ENCODE measurements at places on chromosomes 7 and 10. TPM values are rescaled to one million over a fixed set of nuclear protein-coding genes. Genes with fewer than 3 reads are reported as not detected.

Gene GNAI1
- 28.5 TPM for total RNA-seq

Gene HOXA6
- 4.7 TPM for total RNA-seq

Gene PPP1R3A
- total RNA-seq = 0.06 TPM

Gene SORBS1
- total RNA-seq = 68.9 TPM

Gene AKR1C1
- total RNA-seq = 7.9 TPM

Gene ERVW-1
- total RNA-seq = 0.25 TPM

Gene ZNF248
- 8.1 TPM for total RNA-seq

Gene OGDHL
- total RNA-seq = 0.86 TPM

Gene MALRD1
- total RNA-seq = 17.9 TPM

Gene EN2
- not detected for total RNA-seq

Gene ASZ1
- total RNA-seq = 0.40 TPM

Gene CPEB3
- total RNA-seq = 5.1 TPM

Gene TAS2R41
- 0.77 TPM for total RNA-seq

Gene FAS
- 74.7 TPM for total RNA-seq

Gene PTPRZ1
- total RNA-seq = 4.0 TPM

DNA sequence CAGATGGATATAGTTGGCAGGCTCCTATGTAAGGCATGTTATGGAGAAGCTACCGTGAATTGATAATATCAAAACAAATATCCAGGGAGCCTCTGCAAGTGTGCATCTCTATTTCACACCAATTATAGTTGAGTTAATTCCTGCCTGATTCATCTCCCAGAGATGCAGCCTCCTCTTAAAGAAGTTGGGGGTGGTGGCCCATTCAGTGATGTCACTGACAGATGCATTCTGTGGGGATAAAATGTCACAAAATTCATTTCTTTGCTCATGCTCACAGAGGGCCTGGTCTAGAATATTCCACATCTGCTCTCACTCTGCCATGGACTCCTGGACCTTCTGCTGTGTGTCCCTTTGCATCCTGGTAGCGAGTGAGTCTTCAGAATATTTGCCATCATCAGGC, 189.1 kb upstream of the PRSS1 start:
- no peak for DNase-seq

GRCh38 chr7:131381069-131381838, 53.6 kb downstream of the MKLN1 start:
- DNase-seq = peak; percentile 11

GRCh38 chr10:63664341-63664885, 143.2 kb downstream of the REEP3 start:
- no peak for DNase-seq

DNA sequence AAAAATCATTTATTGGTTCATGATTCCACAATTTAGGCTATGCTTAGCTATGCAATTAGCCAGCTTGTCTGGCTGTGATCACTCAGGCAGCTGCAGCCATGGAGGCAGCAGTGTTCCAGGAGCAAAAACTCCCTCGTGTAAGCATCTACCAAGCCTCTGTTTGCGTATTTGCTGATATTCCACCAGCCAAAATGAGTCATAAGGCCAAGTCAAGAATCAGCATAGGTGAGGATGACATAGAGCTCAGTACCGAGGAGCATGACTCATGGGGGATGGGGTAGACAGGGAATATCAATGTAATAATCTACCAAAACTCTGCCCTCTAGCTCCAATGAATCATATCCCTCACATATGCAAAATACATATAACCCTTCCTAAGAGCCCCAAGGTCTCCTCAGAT, 63.3 kb downstream of the IMMP2L start:
- no peak for DNase-seq

DNA sequence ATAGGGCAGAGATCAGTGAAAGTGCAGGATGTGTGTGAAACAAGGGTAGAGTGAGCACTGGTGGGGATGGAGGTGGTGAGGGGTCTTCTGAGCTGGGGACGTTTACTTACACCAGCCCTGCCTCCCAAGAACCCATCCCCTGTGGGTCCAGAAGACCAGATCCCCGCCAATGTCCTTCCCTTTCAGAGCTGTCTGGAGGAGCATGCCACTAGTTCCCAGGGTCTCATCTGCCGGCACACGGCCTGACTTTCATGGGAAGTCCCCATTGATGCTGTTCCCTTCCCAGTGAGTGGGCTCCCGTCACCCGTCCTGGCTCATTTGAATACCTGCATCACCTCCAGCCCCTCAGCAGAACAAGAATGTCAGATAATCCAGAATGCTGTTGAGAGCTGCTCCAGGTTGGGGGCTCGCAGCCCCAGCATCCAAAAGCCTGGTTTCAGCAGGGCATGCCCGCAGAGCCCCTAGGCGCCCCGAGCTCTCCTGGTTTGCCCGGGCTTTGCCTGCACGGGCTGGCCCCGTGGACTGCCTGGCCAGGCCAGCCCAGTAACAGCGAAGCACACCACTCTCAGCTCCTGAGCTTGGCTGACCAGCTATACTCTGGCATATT, 246.7 kb downstream of the MGMT start:
- no peak for DNase-seq

- DNase-seq = peak; percentile 13
Observed at GRCh38 chr10:132519382-132520176, 18.0 kb upstream of the INPP5A start.

- DNase-seq = no peak
Observed at GRCh38 chr7:38704041-38704547, 72.9 kb upstream of the AMPH start.

GRCh38 chr10:108567899-108568752, 1355.2 kb downstream of the XPNPEP1 start:
- DNase-seq = no peak

DNA sequence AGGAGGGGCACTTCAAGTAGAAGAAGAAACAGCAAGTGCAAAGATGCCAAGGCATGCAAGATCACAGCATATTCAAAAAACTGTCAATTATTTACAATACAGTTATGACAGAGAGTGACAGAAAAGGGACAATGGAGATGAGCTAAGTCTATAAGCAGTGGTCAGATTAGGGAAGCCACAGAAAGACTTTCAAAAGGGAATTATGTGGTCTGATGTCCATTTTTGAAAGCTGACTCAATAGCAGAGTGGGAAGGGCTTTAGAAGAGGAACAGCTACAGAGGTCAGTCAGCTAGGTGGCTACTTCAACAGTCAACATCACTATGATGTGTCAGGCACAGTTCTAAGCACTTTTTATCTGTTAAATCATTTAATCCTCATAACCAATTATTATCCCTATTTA, 45.2 kb upstream of the SPOCK2 start:
- no peak for DNase-seq

DNA sequence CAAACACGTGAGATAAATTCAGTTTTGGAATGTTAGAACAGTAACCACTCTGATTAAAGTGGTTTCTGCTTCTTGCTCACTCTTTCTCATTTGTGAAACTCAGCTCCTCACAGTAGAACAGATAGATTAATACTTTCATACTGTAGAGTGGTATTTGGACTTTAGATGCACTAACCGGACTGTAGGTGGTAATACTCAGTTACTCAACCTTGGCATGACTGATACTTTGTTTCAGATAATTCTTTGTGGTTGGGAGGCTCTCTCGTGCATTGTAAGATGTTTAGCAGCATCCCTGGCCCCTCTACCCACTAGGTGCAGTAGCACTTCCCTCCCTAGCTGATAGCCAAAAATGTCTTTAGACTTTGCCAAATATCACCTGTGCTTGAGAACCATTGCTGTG, 37.6 kb downstream of the MCU start:
- no peak for DNase-seq

GRCh38 chr7:44283381-44284211, 41.8 kb downstream of the CAMK2B start:
- DNase-seq = peak; percentile 8

DNA sequence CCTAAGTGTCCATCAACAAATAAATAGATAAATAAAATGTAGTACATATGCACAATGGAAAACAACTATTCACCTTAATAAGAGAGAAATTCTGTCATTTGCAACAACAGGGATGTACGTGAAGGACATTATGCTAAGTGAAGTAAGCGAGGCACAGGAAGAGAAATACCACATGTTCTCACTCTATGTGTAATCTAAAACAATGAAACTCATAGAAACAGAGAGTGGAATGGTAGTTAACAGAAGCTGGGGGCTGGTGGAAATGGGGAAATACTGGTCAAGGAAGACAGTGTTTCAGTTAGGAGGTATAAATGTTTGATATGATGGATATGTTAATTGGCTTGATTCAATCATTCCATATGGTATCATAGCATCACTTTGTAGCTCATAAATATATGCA, 43.1 kb downstream of the ARL4A start:
- DNase-seq = no peak

DNA sequence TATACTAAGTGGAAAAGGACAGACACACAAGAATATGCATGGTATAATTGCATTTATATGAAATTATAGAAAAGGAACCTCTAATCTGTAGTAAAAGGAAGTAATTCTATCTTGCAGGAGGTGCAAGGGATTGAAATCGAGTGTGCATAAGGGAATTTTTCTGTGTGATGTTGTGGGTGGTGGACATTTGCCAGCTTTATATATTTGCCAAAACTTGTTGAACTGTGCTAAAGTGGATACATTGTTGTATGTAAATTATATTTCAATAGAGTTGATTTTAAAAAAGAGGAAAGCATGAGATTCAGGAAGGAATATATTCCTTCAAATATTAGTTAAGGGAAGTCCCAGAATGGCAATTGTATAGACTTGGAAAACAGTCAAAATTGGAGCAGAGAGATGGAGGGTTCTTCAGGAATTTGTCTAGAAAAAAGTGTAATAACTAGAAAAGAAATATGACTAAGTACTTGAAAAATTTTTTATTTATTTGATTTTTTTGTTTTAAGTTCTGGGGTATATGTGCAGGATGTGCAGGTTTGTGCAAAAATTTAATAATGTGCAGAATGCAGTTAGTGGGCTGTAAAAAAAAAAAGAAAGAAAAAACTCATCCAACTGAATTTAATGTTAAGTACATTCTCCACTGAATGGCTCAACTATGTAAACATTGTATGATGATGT, 96.1 kb downstream of the ARL4A start:
- peak; percentile 22 for DNase-seq

DNA sequence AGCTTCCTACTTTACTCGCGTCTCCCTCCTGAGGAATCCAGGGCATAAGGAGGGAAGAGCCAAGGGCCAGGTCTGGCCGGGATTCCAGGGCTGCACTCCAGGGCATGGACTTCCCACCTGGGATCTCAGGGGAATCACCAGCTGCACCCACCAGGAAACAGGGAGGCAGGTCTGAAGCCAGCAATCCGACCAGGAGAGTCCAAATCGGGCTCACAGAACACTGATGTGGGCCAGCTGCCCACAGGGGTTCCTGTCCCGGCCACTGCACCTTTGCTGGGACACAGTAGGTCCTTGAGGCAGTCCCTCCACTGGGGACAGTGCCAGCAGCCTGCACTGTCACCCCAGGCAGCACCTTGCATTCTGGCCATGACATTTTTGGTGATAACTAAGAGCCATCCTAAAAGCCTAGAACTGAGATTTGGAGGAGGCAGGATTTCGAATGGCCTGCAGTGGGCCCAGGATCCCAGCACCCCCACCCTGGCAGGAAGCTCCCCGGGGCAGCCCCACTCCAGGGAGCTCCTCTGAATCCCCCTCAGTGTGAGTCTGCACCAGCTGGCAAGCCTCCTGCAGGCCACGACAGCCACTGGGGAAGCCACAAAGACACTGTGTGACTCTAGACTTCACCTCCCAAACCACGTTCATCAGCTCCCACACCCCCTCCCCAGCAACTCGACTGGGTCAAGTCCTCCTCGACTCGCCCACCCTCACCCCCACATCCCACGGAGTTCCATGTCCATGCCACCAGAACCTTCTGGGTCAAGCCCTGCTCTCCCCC, 71.5 kb upstream of the PPP2R2D start:
- no peak for DNase-seq

GRCh38 chr7:133051066-133051465, 30.8 kb downstream of the CHCHD3 start:
- DNase-seq = no peak

GRCh38 chr10:110762109-110762848, 109.4 kb upstream of the PDCD4 start:
- no peak for DNase-seq

- peak; percentile 97 for DNase-seq
Observed at GRCh38 chr10:14757394-14757793, 17.3 kb downstream of the FAM107B start.

- DNase-seq = peak; percentile 98
Observed at GRCh38 chr7:87345166-87345927, at the start of gene CROT. Gene CROT (plus strand): TSS chr7:87345664. CDS start chr7:87349069, 3,405 bp downstream.

GRCh38 chr7:101550641-101551541, 78.2 kb downstream of the MYL10 start:
- peak; percentile 45 for DNase-seq

- DNase-seq = no peak
Observed at GRCh38 chr7:40965774-40966173, 737.1 kb downstream of the INHBA start.

DNA sequence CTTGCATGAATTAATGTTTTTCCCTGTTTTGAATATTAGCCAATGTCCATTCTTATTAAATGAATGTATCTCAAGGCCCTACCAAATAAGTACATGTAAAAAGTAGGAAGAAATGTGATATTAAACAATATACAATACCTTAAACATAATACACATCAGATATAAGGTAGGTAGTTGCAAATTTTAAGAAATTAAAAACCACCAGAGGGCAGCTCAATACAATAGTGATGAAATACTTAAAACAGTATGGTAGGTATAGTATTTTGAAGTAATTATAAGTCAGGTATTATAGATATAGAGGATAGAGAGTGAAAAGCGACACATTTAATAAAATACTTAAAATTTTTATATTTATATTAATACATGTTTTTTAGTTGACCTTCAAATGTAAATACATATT, 43.6 kb upstream of the CDK14 start:
- DNase-seq = peak; percentile 21

DNA sequence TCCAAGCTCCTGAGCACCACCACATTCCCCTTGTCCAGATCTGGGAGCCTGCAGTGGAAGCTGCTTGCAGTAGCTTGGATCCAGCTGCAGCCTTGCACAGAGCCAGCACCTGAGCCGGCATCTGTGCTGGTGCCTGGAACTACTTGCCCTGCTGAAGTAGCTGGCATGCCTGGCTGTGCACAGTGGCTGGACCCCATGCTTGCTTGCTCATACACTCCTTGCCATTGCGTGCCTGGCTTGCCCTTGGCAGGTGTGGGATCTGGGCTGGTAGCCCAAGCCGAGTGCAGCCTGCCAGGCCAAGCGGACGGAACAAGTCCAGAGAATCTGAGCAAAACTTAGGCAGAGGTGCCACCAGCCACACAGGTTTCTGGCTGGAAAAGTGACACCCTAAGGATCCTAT, 759.9 kb downstream of the IPMK start:
- DNase-seq = no peak

DNA sequence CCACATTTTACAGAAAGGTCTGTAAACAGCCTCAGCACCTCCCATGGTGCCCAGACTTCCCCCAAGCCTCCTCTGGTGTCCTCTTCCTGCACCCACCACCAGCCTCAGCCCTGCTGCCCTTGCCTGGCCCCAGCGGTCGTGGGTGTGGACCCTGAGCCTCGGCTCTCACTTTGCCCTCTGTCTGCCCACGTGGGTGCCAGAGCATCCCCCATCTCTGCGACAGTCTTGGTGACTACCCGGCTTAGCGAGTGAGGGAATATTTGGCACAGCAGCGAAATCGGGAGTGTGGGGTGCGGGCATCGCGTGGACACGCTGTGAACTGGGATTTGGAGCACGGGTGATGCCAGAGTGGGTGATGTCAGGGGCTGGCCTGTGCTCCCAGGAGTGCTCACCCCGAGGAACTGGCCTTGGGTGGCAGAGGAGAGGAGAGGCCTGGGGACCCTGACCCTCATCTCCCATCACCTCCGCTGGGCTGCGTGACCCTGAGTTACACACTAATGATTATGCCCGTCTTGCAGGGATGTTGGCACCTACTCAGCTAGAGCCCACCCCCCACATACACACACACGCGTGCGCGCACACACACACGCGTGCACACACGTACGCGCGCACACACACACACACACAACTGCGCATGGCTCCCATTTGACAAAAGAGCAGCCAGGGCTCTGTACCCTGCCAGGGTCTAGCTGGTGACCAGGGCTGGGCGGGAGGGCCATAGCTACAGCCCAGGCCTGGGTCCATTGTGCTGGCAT, 8.7 kb downstream of the ELFN1 start:
- DNase-seq = peak; percentile 6
